ENCODE measurements at places on chromosomes 1 and 21.

GRCh38 chr1:221689138-221689537 is 52.8 kb downstream of the DUSP10 start:
- DNase-seq = no peak

DNA sequence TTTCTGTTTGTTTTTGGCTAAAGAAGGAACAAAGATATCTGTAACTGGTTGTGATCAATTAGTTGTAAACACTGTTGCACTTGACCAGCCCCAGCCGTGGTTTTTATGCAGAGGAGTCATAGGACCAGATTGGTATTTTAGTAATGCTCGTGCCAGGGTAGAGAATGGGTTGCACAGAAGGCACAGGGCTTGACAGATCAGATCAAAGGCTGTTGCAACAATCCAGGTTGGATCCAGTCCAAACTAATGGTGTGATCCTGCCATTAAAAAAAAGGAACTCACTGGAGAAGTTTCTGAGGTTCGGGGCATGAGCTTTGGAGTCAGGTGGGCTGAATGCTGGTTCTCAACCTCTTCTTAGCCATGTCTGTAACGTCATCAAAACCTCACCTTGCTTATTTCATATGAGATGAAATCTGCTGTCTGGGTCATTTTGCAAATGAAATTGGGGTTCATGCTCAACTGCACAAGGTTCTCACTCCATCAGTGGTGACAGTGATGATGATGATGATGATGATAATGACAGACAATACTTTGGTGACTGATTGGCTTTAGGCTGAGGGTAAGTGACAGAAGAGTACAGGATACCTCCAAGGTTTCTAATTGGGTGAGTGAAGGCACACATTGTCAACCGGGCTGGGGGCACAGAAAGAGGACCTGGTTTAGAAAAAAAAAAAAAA is 43.1 kb downstream of the ZNF281 start:
- DNase-seq = no peak

GRCh38 chr1:48049823-48050535 is 52.8 kb upstream of the TRABD2B start:
- DNase-seq = no peak

DNA sequence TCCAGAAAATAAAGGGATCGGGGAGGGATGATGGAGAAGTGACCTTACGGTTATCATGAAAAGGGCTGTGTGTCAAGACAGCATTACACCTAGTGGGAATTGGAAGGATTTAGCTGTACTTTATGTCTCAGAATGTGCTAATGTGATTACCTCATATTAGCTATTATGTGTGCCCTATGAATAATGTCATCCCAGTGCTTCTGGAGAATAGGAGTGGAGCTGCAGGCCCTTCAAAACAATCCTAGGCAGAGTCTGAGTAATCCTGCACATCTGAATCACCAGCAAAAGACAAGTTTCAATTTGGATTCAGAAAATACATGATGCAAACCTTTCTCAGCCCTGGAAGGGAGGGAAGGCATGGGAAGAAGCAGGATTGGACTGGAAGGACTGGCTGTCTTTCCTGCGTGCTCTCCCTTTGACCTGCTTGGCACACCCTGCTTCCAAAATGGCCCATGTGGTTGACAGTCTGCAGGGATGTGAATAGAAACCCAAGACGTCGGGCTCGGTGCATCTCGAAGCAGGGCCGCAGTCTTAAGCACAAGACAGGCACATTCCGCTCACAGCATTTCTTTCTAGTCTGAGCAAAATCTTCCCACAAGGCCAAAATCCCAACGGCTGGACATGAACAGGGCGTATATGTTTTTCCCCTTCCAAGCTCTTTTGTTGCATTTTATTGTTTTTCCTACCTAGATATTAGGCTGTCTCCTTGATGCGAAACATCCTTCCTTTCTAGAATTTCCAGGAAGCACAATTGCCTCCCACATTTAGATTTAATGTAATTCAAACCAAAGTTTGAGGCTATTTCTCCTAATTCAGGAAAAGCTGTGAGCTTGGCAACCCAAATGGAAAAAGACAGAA is 54.3 kb upstream of the TARBP1 start:
- peak; percentile 76 for DNase-seq

GRCh38 chr1:27630859-27631491 is 4.0 kb downstream of the FGR start:
- DNase-seq = no peak

DNA sequence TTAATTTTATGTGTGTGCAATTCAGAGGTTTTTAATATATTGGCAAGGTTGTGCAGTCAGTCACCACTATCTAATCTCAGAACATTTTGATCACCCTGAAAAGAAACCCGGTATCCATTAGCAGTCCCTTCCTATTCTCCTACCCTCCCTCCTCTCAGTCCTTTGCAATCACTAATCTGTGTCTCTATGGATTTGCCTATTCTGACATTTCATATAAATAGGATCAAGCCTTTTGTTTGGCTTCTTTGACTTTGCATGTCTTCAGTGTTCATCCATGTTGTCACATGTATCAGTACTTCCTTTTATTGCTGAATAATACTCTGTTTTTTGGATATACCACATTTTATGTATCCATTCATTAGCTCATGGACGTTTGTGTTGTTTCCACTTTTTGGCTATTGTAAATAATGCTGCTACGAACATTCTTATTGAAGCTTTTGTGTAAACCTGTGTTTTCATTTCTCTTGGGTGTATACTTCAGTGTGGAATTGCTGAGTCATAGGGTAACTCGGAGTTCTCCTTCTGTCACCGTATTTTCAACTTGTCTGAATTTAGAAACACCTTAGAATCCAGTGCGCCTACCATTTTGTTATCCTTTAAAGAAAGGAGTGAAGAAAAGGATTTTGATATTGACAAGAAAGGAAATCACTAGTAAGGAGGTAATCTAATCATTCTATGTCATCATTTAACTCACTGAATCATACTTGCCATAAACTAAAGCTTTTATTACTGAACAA is 3.4 kb downstream of the CEP85 start:
- no peak for DNase-seq

DNA sequence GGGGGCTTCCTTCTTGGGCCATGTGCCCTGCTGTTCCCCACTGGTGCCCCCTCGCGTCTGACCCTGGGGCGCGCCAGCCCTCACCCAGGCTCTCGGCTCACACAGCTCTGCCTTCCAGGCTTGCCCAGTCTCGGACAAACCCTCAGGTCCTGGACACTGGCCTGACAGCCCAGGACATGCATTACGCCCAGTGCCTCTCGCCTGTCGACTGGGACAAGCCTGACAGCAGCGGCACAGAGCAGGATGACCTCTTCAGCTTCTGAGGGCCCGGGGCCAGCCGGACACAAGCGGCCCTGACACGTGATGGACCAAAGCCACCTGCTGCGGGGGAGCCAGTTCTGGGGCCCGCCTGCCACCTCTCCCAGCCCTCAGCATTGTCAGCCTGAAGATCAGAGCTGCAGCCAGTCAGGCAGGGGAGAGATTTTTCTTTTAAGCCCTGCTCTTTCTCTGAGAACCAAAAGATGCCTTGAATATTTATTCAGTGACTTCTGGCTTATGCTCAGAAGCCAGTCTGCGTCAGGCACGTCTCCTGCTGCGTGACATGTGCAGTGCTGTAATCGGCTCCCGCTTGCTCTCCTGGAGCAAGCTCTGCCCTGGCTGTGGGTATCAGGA is 23.4 kb downstream of the LDLRAP1 start:
- DNase-seq = no peak

GRCh38 chr1:64087768-64088167 is 115.7 kb upstream of the UBE2U start:
- no peak for DNase-seq

DNA sequence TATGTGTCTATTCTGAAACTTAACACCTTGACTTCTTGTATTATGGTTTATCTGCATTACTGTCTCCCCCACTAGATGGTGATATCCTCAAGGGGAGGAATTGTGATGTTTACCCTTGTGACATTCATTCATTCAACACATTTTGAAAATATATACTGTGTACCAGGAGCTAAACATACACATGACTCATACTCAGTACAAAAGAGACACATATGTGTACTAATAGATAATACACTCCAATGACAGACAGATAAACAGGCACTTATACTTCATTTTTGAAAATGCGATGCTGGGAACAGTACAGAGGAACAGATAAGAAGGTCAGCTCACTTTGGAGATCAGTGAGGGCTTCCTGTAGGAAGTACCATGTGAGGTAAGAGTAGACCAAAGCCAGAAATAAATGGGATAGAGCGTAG is 8.9 kb upstream of the RAB3GAP2 start:
- DNase-seq = no peak

DNA sequence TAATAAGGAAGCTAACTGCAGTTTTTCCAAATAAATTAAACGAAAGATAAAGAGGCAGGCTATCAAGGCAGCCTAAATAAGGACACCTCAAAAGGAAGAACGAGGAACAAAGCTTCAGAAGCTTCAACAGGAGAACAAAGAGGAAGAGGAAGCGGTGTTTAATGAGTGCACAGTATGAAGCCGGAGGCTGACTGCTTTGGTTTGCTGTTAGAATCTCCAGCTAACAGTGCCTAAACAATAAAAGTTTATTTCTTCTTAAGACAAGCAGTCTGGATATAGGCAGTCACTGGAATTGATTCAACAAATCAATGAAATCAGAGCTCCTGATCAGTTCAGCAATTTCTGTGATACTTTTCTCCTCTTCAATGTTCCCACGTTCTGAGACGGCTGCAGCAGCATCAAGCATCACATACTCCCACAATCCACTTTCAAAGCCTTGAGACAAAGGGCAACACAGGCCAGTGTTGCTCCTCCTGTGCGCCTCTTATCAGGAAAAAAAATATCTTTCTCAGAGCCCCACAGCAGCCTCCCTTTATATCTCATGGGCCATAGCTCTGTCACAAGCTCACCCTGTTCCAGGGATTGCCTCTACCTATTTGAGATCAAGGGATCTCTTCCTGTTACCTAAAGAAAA is 365.6 kb upstream of the ST6GALNAC5 start:
- no peak for DNase-seq

- peak; percentile 70 for DNase-seq
Measured at GRCh38 chr1:212700892-212701819, 1.5 kb upstream of the BATF3 start.

- no peak for DNase-seq
Measured at GRCh38 chr1:224505454-224506093, 71.0 kb upstream of the WDR26 start.

GRCh38 chr1:184212649-184213314 is 161.3 kb downstream of the TSEN15 start:
- DNase-seq = no peak

- DNase-seq = no peak
Measured at GRCh38 chr1:200029035-200029821, 1.7 kb downstream of the NR5A2 start.

DNA sequence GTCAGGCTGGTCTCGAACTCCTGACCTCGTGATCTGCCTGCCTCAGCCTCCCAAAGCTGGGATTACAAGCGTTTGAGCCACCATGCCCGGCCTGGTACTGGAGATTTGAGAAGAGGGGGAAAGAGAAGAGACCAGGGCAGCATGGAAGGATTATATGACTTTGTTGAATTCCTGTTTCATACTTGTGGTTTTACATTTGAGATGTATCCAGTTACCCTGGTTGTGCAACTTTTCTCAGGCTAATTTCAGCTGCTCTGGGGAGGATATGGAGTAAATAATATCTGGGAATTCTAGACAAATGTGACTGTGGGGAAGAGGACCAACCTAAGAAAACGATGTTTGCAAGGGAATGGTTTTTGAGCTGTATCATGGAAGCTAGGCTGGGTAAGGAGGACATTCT is 89.5 kb upstream of the GREM2 start:
- DNase-seq = no peak

DNA sequence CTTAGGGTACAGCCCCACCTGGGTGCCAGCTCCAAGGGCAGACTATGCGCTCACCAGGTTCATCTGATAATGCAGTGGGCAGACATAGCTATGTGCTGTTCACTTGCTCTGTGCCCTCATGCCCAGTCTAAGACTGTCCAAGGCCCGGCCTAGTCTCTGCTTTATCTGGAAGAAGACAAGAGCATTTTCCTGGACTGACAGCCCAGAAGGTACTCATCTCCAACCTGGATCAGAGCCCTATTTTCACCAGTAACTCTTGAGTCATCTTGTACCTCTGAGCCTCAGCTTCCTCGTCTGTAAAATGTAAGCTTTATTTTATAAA is 28.5 kb upstream of the LRRC8C start:
- no peak for DNase-seq

- no peak for DNase-seq
Measured at GRCh38 chr21:41764558-41765419, 2.1 kb downstream of the RIPK4 start.

- no peak for DNase-seq
Measured at GRCh38 chr1:46903481-46903880, 37.8 kb downstream of the CYP4A11 start.

GRCh38 chr1:145972580-145972979 is 8.1 kb downstream of the POLR3GL start:
- DNase-seq = no peak

GRCh38 chr1:36008546-36009197 is 75.2 kb upstream of the TEKT2 start:
- DNase-seq = no peak

GRCh38 chr1:153368495-153368894 is 6.9 kb downstream of the S100A12 start:
- no peak for DNase-seq

DNA sequence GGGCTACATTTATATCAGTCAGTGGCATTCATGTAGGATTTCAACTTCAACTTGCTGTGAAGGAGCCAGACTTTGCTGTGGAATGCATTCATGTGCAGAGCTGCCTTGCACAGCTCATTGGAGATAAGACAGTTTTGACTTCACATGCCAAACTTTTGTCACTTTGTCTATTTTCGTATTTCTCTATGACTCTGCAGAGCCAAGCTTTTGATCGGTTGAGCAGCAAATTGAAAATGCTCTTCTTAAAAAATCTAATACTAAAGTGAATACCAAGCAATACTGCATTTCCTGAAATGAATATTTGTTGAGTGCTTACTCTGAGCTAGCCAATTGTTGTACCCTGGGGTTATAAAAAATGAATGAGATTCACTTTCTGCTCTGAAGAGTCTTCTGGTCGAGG is 388.7 kb downstream of the ST6GALNAC3 start:
- DNase-seq = no peak

DNA sequence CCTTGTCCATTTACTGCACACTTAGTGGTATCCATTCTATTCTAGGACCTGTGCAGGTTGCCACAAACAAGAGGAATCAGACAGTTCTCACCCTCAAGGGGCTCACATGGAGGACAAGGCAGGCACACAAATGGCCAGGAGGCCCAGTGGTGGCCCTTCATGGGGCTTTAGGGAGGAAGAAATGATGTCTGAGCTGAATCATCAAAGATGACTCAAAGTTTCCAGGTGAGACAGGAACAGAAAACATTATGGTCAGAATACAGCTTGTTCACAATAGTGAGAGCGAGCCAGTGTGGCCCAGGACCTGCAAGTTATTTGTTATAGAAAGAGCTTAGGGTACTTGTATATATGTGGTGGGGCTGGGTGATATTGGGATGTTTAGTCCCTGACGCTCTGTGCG is 26.4 kb downstream of the SHISAL2A start:
- no peak for DNase-seq

DNA sequence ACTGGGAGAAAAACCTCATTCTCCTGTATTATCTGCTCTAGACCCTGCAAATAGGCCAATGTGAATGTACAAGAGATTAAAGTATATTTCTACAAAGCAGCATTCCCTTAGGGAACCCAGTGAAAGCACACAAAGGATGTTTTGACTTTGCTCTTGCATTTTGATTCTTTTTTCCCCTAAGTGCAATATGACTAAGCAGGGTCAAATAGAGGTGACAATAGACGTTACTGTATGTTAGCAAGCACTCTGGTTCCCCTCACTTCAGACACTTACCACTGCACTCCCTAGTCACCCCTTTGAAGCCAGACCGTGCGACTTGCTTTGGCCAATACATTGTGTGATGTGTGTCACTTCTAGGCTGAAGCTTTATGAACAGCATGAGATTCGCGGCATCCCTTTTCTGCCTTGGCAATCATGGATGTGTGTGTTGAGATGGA is 209.7 kb downstream of the RHOU start:
- no peak for DNase-seq
